Activated T-cell treated with anti-CD3 and anti-CD28 coated beads, Interleukin-2, amount 50 U/mL, for 48 hours (primary cell): ENCODE measurements at places on chromosomes 11 and 22.

DNA sequence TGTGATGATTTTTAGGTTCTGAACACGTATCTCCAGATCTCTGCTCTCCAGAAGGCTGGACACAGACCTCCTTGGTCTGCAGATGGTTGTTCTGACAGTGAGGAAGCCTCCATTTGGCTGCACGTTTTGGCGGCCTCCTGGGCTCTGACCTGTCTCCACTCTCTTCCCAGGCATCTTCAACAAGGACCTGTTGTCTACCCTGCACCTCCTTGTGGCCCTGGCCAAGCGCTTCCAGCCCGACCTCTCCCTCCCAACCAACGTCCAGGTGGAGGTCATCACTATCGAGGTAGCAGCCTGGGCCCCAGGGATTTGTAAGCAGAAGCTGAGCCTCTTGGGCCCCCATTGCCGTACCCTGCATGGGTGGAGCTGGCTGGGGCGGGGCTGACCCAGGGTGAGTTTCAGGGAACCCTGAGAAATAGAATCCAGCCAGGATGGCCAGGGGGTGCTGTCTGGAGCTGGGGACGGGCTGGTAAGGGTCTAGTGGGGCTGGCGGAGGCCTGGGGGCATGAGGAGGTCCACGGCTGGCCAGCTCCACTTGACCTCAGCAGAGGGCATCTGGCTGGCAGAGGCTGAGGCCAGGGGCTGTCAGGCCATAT lies 9.8 kb downstream of the PARVG start:
- DNase-seq = no peak

DNA sequence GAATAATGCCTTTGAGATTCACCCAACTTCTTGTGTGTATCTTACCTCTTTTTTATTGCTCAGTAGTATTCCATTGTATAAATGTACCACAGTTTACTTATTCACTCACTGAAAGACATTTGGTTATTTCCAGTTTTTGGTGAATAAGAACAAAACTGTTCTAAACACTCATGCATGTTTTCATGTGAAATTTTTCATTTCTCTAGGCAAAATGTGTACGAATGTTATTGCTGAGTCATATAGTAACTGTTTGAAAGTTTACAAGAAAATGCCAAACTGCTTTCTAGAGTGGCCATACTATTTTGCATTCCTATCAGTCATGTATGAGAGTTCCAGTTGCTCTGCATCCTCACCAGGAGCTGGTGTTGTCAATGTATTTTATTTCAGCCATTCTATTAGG lies 8.8 kb upstream of the EMSY start:
- no peak for DNase-seq

DNA sequence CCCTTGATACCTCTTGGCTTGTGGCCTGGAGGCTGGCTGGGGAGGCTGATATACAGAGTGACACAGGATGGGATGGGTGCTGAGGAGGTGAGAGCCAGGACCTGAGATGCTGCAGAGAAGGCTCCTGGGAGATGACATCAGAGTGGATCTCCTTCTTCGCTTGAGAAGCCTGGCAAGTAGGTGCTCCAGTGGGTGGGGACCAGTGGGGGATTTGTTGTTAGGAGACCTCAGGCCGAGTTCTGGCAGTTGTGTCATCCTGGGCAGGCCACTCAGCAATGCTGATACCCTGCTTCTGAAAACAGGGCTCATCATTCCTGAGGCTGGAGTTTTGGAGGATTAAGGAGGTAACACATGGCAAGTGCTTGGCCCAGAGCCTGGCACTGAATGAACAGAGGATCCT lies 1.9 kb upstream of the NDUFV1 start:
- no peak for DNase-seq

DNA sequence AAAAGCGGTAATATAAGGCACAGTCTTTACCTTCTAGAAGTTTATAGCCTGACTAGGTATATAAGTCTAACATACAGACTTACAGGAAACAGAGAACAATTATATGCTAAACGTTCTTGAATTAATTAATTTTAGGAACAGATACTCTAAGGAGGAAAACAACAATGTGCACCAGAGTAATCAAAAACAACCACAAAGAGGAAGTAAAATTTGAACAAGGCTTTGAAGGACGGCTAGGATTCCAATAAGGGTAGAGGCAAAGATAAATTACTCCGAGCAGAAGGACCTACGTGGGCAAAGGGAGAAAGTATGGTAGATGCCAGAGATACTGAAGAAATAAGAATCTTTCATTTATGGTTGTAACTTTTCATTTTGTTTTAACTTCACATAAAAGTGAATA lies 54.4 kb downstream of the ENTHD1 start:
- DNase-seq = no peak

- no peak for DNase-seq
Observed at GRCh38 chr11:79919350-79919749, 478.5 kb upstream of the TENM4 start.

DNA sequence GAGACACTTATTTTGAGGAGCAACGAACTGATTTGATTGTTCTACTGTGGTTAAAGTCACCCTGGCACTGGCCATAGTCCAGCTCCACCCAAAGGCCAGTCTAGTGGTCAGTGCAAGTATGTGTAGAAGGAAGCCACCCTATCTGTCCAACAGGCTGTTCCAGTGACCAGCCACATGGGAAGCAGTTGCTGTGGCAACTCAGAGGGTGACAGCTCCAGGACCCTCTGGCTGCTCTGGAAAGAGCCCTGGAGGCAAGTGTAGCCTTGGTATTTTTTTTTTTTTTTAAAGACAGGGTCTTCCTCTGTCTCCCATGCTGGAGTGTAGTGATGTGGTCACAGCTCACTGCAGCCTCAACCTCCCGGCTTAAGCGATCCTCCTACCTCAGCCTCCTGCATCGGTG lies 27.8 kb downstream of the LMO1 start:
- DNase-seq = no peak

- DNase-seq = no peak
Observed at GRCh38 chr22:35850831-35851230, 133.2 kb downstream of the APOL5 start.

DNA sequence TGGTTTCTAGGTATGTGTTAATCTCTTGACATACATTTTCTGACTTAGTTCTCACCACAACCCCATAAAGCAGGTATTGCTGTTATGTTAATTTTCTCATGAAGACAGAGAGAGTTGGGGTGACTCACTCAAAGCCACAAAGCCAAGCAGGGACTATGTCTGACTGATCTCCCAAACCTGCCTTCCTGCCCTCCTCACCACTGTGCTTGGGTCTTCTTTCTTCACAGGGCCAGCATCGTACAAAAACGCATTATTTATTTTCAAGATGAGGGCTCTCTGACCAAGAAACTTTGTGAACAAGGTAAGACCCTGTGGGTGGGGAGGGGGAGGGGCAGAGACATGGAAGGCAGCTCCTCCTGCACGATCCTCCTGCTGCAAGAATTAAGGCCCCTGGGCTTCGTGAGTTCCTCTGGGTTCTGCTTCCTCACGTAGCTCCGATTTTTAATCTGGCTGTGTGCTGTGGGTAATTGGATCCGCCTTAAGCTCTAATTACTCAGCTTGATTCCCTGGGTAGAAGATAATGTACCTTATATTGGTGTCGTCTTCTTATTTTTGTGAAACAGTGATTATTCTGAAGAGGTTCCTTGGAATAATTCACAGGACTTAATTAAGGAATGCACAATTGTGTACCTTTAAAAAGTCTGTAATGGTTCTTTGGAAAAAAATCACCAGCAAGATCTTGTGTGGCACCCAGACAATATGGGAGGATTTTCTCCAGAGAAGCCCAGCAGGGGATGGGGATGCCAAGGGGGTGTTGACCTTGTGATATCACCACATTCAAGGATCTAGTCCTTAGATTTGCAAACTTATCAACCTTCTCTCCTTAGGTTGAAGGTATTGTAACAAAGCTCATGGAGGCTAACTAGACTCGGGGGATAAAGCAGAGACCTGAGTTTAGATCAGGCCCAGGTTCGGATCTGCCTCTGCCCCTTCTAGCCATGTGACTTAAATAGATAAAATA lies 112.9 kb downstream of the SPON1 start:
- DNase-seq = peak; percentile 71

DNA sequence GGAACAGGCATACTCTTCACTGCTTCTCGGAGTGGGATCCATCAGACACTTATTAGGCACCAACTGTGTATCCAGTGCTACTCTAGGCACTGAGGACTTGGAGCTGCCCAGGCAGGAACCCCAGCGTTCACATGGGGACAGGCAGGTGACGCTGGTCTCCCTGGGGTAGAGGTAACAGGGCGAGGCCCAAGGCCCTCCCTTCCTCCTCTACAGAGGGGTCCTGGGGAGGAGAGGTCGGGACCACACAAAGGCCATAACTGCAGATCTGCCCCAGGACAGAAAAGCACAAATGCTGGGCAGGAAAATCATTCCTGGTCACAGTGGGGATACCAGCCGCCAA lies 262.2 kb downstream of the BRD1 start:
- no peak for DNase-seq

DNA sequence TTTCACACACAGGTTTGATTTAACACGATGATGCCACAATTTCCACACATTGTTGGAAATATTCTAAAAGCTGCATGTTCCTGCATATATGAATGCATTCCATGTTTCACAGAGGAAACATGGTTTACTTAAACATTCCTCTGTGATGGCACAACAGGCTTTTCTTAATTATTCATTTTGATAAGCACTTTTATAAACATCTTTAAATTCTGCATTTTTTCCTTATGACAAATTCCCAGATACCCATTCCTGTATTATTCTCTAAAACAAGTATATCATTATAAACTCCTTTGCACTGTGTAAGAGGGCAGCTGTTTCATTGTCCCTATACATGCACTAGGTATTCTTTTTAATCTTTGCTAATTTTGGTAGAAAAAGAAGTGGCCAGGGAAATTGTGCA lies 532.3 kb downstream of the SOX6 start:
- no peak for DNase-seq

GRCh38 chr11:35811783-35812182 lies 132.1 kb upstream of the LDLRAD3 start:
- DNase-seq = no peak

- no peak for DNase-seq
Observed at GRCh38 chr11:128210148-128210940, 377.0 kb downstream of the ETS1 start.

DNA sequence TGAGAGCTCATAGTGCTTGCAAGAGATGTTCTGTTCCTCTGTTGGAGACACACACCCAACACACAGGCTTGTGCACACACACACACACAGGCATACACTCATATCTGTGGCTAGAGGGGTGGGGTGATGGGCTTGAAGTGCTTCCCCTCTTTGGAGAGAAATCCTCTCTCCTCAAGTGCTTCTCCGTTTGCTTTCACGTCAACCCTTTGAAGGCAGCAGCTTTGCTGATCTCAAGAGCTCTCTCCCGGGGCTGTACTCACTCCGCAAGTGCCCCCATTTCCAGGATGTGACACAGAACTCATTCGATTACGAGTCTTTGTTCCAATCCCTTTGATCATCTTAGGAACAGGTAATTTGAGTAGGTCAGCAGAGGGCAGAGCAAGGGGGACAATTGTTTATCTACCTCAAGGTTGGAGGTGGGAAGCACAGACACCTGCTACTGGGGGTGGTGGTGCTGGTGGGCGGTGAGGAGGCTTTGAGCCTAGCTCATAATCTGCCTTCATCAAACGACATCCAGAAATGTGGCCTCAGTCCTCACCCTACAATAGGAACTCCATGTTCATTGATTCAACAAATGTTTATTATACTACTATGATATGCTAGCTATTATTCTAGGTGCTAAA lies 529.8 kb upstream of the CADM1 start:
- DNase-seq = no peak

DNA sequence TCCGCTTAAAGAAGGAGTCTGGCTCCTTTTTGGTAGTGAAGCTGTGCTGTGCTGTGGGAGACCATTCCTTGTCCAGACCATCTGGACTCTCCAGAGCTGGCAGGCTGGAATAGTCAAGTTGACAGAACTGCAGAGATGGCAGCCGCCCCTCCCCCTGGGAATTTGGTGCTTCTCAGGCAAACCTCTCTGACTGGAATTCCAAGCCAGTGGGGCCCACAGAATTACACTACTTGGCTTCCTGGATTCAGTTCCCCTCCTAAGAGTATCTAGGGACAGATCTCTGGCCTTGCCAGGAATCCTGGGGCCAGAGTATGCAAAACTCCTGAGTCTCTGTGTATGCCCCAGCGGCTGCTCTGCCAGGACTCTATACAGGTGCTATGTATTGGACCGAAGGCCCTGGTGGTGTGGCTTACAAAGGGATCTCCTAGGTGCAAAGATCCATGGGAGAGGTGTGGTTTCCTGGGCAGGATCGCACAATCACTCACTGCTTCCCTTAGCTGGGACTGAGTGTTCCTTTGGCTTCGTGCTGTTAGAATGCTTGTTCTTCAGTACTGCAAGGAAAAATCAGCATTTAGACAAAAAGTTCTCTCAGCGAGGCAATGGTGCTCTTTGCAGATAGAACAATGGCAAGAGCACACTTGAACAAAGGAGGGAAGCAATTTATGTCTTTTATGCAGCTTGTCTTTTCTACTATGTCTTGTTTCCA lies 86.8 kb downstream of the PRMT3 start:
- no peak for DNase-seq

GRCh38 chr11:68337399-68337835 lies 25.0 kb downstream of the LRP5 start:
- DNase-seq = no peak

DNA sequence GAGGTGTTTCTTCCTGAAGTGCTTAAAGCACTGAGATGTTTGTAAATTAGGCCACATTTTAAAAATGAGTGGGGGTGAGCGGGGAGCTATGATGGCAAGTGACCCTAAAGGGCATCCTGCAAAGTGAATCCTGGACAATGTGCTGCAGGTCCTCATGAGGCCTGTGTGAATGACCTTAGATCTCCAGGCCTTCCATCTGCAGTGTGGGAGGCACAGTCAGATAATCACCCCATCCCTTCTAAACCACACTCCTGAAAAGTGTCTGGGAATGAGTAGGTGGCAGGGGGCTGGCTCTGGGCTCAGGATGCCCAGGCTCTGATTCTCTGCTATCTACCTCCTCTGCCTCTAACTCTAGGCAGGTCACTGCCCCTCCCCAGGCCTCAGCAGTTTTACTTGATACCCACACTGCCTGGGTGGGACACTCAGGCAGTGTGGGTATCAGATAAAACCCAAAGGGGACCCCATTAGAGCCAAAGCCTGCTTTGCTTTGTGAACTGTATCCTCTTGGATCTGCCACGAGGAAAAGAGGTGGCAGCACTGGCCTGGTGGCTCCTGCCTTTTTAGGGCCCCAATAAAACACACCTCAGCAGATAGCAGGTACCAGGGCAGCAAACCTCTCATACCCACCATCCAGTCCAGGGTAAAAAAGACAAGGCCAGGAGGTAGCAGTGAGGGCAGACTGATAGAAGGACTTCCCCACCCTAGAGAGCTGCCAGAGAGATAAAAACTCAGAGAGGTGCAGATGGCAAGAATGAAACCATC lies 10.5 kb downstream of the STARD10 start:
- DNase-seq = no peak

DNA sequence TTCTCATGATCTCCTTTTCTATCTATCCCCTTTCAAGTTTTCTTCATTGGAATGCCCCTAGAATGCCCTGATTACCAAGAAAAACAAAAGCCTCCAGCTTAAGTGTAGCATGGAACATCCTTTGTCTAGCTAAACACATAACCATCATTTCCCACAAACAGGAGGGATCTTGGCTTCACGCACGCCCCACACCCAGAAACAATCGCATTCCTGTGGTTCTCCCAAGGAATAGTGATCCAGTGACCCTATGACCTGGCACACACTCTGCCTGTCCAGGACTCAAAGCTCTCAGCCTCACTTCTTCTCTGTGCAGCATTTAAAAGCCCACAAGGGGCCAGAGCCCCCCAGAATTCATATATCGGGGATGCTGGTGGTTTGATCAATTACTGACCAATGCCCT lies 9.3 kb upstream of the POU2AF1 start:
- no peak for DNase-seq

- DNase-seq = no peak
Observed at GRCh38 chr11:74820763-74821162, 72.1 kb downstream of the RNF169 start.

GRCh38 chr11:73194034-73194507 lies 24.0 kb upstream of the P2RY2 start:
- DNase-seq = no peak
